ENCODE measurements at places on chromosomes 6 and 20.

DNA sequence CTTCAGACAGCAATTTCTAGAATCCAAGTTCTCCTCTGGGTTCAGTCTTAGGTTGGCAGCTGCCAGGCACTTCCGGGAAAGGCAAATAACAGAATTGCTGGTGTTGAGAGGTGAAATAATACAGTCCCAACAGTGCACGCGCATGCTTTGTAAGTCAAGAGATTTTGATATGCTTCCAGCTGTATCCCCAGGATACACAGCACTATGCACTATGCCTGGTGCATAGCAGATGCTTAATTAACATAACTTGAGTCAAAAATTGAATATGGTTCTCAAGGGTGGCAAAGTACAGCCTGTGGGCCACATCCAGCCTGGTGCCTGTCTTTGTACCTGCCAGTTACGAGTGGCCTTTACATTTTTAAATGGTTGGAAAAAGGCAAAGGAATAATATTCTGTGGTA lies 18.9 kb upstream of the PMEPA1 start:
- DNase-seq, result no peak

GRCh38 chr6:44897316-44897715 lies 430.8 kb upstream of the RUNX2 start:
- DNase-seq, result no peak

GRCh38 chr6:15980801-15981200 lies 148.1 kb upstream of the MYLIP start:
- DNase-seq, result no peak

DNA sequence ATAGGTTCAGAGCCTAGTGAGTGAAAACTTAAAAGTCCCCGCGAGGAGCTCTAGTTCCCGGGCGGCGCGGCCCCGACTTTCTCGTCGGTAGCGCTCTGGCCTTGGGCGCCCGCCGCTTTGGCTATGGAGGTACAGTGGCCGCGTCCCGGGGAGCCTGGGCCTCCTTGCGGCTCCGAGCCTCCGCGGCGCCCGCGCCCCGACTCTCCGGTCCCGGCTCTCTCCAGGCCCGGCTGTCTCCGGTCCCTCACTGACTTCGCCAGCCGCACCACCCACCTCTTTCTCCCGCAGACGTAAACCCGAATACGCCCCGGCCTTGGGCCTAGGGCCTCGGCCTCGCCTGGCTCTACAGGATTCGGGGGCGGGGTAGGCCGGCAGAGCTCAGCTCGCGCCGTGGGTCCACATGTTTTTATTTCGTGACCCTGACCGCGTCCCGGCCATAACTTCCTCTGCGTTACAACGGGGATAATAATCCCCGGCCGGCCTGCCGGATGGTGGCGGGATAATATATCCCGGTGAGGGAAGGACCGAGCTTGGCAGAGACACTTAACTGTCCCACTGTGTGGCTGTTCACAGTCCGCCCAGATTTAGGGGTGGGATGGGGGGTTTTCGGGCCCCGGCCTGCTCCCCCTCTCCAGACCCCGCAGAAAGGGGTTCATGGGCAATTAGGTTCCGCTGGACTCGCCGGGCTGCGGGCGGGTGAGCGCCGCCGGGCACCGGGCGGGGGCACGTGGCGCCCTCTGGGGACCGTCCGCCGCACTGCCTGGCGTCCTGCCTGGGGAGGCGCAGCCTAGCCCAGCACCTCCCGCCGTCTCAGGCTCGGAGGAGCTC lies 10.0 kb upstream of the TBX18 start:
- DNase-seq, result peak; percentile 59

DNA sequence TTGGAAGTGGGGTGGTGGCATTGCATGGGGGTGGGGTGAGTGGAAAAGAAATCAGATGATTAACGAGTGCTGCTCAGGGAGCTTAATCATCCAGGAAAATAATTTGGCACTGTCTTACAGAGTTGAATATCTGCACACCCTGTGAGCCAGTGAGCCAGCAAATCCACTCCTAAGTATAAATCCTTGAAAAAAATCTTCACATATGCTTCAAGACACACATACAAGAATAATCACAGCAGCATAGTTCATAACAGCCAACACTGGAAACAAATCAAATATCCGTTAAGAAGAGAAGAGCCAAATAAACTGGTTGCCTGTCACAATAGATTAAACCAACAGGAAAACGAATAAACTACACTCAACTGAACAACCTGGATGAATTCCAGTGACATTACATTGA lies 62.8 kb downstream of the SAMD3 start:
- no peak for DNase-seq

DNA sequence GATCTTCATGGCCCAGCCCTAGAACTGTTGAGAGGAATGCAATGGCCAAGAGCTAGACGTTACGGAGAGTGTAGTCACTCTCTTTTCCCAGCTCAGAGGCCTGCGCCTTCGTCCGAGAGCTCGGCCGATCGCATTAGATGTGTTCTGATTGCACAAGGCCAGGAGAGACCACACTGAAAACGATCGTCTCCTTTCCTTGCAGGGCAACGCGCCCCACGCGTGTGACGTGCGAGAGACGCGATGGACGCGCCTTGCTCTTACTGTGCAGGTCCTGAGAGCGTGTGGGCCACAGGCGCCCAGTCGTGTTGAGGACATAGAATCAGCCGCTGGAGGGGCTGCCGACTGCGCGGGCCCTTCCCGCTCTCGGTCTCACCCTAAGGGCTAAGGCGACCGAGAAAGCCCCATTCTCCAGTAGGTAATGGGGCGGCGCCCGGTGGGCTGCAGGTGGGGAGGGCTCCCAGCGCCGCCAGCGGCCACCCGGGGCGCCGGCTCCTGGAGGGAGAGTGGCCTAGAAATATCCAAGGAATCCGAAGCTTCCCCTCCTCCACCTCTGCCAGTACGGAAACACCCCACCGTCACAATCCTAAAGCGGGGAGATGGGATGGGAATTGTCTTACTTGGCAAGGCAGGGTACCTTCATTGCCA lies 26.9 kb downstream of the TFAP2B start:
- no peak for DNase-seq

- peak; percentile 71 for DNase-seq
These were observed 5.6 kb upstream of the SLC17A9 start for GRCh38 chr20:62946918-62947317.

DNA sequence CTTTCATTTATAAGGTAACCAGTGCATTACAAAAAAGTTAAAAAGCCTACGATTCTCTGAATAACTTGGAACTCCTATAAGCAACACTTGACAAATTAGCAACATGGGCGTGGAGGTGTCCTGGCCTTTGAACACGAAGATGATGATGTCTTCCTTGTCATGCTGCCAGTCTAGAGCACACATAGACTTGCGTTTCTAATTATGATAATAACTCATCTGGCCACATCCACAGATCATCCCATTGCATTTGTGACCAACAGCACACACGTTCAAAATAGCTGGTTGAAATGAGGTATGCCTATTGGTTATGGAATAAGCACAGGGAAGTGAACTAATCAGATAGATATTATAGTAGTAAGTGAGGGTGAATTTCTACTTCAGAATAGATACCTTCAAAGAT lies 608.9 kb downstream of the PRKN start:
- DNase-seq, result no peak

- no peak for DNase-seq
These were observed 20.6 kb upstream of the TASP1 start for GRCh38 chr20:13659288-13659687.

GRCh38 chr20:53698371-53698978 lies 104.8 kb upstream of the ZNF217 start:
- DNase-seq, result no peak

GRCh38 chr6:158638324-158638854 lies 6.2 kb downstream of the DYNLT1 start:
- no peak for DNase-seq

DNA sequence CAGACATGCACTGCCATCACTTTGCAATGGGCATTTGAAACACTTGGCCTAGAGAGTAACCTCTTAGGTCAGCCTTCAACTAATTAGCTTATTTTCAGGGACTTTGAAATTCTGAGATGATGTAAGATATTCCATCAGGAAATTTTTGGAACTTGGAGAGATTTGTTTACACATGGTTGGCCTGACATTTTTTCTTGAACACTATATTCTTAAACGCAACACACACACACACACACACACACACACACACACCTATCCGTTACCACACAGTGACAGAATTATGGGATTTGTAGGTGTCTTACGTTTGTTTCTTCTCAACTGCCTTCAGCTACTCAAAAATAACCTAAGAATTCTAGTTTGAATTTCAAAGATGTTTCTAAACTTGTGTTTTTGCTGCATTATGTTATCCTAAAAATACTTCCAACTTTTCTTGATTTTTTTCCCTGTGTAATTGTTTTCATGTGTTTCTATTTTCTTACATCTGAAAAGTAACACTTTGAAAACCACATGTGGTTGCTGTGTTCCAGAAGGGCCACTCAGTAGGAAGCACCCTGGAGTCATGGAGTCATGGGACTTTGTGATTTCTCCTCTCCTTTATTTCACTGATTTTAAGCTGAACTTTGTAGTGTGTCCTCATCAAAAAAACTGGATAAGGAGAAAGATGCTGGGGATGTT lies 31.9 kb downstream of the MARCKS start:
- DNase-seq, result no peak

- DNase-seq, result no peak
These were observed 17.9 kb downstream of the CARMIL1 start for GRCh38 chr6:25297039-25297441.

GRCh38 chr6:56938649-56939191 lies 16.2 kb upstream of the BEND6 start:
- no peak for DNase-seq

DNA sequence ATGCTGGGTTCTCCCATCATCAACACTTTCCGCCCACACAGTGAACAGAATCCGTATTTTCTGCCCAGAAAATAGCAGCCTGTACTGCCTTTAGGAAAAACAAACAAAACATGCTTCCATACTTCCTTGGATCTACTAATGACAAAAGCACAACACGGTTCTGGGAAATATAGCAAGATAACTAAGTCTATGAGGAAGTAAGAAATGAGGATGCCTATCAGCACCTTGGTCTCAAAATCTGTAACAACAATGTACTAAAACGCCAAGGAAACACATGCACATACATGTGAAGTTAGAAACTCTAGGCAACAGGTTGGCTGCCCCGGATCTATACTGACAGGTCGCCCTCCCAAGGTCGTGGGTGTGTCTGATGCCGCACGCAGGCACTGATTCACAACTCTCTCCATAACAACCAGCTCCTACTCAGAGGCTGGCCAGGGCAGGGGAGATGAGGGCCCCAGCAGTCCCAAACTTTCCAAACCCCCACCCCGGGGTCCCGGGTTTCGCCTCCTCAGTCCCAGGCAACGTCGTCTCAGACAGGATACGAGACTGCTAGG lies 710 bp downstream of the BTBD9 start:
- DNase-seq, result peak; percentile 23

- DNase-seq, result no peak
These were observed 101.1 kb upstream of the ID4 start for GRCh38 chr6:19736066-19736465.

GRCh38 chr6:138538390-138539031 lies 39.2 kb upstream of the NHSL1 start:
- no peak for DNase-seq

DNA sequence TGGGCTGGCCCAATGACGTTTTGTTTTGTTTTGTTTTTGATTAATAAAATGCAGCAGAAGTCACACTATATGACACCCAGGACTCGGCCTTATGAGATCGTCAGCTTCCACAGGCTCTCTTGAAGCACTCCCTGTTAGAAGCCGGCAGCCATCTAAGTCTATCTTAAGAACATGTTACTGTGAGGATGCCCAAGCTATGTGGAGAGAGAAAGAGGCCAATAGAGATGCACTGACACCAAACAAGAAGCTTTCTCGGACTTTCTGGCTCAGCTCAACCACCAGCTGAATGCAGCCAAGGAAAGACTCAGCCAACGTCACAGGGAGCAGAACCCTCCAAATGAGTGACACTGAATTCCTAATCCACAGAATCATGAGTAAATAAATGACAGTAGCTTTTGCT lies 14.0 kb downstream of the SGK1 start:
- DNase-seq, result no peak

GRCh38 chr6:18171871-18172270 lies 16.6 kb downstream of the KDM1B start:
- DNase-seq, result no peak

DNA sequence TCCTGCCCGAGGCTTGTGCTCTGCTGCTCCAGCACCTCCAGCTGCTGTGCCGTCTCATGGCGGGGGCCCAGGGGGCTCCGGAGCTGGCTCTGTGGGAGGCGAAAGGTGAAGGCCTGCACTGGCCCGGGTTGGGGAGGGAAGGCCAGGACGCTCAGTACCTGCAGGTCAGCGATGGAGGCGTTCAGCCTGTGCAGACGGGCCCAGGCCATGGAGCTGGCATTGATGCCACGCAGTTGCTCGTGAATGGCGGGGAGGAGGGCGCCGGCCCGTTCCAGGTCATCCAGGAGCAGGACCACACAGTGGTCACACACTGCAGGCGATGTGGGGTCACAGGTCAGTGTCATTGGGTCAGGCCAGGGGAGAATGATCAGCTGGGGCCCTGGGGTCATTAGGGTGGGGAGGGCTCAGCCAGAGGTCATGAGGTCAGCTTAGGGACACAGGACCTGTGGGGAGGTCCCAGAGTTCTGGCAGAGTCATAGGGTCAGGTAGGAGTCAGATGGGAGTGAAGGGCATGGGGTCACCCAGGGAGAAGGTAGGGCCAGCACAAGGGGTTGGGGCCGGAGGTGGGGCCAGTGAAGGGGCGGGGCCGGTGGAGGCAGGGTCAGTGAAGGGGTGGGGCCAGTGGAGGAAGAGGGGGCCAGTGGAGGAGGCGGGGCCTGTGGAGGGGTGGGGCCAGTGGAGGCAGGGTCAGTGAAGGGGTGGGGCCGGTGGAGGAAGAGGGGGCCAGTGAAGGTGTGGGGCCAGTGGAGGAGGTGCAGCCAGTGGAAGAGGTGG lies 18.0 kb downstream of the ADRM1 start:
- DNase-seq, result peak; percentile 71

DNA sequence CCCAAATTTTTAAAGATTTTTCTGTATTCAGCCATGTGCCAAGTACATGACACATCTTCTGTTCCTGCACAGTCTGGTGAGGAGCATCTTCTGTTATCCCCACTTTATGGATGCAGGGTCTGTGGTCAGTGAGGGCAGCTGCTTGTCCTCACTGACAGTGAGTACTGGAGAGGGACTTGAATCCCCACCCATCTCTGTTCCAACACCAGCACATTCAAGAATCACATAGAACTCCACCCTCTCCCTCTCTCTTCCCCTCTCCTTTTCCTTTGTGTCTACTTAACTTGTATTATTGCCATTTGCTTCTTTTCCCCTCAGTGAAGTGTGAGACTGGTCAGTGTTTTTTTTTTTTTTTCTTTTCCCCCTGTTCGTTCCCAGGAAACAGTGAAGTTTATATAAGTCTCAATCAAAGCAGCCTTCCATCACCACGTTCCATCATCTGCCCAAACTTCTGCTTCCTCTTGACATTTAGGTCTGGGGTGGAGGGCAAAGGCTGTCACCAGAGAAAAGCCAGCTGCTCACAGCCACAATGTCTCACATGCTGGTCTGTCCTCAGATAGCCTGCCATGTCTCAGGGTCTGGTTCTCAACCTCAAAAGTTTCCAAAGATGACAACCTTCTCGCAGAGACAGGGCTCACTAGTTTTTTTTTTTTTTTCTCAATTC lies 110.0 kb upstream of the SSTR4 start:
- DNase-seq, result no peak
